ENCODE measurements at places on chromosomes 7 and 10.

DNA sequence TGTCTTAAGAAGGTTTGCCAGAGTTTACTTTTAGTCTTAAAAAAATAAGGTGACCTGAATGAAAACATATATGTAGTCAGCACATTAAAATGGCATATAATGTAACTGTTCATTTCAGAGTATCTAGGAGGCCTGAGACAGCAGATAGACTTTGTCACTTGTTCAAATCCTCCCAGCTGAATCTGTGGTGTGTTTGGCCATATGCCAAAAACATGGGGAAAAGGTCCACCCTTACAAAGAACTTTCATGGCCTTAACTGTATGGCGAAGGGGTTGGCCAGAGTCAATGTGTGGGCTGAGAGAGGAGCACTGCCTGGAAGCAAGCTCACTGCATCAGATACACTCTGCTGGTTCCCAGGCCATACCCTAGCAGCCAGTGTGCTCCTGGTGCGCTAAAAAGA, 113.7 kb downstream of the ALOX5 start:
- no peak for DNase-seq

DNA sequence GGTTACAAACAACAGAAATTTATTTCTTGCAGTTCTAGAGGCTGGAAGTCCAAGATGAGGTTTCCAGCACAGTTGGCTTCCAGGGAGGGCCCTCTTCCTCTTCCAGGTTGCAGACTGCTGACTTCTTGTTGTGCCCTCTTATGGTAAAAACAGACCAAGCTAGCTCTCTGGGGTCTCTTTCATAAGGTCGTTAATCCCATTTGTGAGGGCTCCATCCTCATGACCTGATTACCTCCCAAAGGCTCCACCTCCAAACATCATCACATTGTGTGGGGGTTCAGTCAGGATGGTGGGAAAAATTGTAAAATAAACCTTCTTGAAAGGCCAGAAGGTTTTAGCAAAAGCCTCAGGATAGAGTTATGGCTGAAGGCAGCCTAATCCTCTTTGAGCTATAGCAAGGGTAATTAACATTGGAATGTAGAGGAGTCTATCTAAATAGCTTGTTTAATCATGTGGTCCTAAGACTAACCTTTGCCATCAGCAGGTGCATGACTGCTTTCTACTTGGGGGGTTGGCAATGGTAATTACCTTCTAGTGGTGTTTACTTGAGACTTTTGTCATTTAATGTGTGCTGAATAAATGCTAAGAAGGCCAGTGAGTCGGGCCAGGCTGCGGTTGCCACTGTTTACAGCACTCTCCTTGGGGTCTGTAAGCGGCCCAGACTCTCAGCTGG, 80.8 kb downstream of the PPP1R17 start:
- no peak for DNase-seq

- no peak for DNase-seq
Observed at GRCh38 chr7:101882595-101883564, 65.5 kb downstream of the CUX1 start.

DNA sequence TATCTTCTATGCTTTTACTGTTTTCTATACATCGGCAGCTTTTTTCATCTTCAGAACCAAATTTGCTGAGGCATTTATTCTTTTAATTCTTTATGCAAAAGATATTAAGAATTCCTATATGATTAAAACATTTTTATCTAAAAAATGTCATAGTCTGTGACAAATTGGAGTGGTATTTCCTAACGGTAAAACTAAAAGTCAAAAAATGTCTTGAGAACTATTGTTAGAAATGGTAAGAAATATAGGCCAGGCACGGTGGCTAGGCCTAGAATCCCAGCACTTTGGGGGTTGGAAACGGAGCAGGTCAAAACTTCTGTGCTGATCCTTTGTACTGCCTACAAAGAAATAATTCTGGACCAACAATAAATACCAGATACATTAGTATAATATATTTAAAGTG, 57.7 kb upstream of the PRR15 start:
- no peak for DNase-seq

- DNase-seq: no peak
Observed at GRCh38 chr10:43401627-43402026, 7.4 kb downstream of the HNRNPF start.

DNA sequence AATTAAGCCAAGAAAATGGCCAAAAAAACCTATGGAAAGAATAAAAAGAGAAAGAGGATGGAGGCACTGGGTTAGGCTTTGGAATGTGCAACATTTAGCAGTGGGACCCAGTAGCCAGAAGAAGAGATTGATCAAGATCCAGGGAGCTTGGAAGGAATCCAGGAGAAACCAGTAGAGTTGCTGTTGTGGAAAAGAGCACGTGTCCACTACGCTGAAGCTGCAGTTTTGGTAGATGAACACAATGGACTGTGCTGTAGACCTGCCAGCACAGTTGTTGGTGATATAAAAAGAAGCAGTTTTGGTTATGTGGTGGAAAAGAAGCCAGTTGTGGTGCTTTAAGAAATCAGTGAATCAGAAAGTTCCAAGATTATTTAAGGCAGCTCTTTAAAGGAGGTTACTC, 802.2 kb upstream of the POM121L12 start:
- DNase-seq: no peak

DNA sequence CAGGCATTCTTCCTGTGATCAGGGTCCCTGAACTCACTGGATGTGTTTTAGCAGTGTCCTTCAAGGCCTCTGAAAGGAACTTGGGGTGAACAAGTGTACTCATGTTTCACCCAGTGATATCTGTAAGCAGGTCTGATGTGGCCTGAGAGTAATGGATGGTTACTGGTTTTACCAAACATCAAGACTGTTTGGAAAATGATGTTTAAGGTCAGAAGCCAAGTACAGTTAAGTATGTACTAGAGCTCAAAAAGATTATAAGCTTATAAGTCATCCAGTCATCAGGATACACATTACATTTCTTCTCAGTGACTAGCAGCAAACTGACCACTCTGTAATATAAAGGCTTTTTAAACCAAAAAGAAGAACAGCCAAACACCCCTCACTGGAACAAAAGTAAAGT, 79.8 kb upstream of the PTN start:
- DNase-seq: no peak

DNA sequence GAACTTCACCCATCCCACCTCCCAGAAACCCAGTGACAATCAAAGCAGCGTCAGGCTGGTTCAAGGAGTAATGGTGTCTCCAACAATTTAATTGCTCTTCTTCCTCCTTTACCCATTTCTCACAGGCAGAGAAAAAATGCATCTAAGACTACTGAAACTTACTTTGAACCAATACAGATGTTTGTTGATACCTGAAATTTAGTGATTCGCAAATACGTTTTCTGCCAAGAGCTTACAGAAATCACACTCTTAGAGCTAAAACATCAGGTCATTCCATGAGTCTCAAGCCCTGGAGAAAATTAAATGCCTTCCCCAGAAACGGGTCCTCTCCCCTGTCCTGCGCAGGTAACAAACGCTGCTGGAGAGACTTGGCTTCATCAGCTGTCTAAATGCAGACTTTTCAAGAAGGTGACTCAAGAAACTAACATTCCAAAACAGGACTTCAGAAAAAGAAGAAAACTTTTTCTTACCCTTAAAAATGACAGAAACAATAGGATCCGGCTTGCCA, 443 bp downstream of the MYOF start:
- DNase-seq: no peak

GRCh38 chr7:41416208-41416595, 286.7 kb downstream of the INHBA start:
- no peak for DNase-seq

DNA sequence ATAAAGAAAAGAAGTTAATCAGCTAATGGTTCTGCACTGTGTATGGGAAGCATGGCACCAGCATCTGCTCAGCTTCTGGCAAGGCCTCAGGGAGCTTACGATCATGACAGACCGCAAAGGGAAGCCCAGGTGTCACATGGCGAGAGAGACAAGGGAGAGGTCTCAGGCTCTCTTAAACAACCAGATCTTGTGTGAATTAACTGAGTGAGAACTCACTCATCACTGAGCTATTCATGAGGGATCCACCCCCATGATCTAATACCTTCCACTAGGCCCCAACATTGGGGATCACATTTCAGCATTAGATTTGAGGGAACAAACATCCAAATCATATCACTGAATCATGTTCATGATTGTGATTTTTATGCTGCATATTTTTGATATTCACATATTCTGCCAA, 5.8 kb downstream of the USP54 start:
- DNase-seq: no peak

DNA sequence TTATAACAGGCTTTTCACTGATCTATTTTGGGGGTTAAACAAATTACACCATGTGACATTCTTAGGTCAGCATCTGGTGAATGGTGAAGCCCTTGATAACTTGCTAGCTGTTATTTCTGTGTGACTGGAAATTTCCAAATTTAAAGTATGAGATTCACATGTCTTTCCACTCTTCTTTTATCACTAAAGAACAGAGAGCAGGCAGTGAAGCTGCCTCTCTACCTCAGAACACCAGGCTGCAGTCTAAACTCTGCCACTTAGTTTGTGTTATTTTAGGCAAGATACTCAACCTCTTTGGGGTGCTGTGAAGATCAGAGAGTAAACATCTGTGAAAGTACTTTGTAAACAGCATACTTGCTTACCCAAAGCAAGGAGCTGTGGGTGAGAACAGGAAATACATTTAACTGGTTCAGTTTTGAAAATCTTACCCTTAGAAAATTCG, 15.5 kb upstream of the SP4 start:
- DNase-seq: no peak

GRCh38 chr10:81889181-81889769, 14.3 kb downstream of the NRG3 start:
- no peak for DNase-seq

GRCh38 chr10:31808258-31809218, 120.1 kb downstream of the ARHGAP12 start:
- no peak for DNase-seq

- no peak for DNase-seq
Observed at GRCh38 chr10:79270466-79271246, 76.6 kb upstream of the PPIF start.

GRCh38 chr7:118005026-118005425, 131.8 kb upstream of the CTTNBP2 start:
- no peak for DNase-seq

- DNase-seq: no peak
Observed at GRCh38 chr7:124072603-124073309, 39.9 kb upstream of the TMEM229A start.

- DNase-seq: no peak
Observed at GRCh38 chr7:155002411-155003091, 373 bp downstream of the PAXIP1 start.

GRCh38 chr7:52775876-52776275, 259.6 kb upstream of the POM121L12 start:
- DNase-seq: no peak

GRCh38 chr10:96840841-96841518, 8.9 kb downstream of the LCOR start:
- no peak for DNase-seq

- DNase-seq: no peak
Observed at GRCh38 chr10:71744897-71745663, 25.5 kb upstream of the C10orf105 start.

GRCh38 chr10:90598513-90598912, 259.3 kb downstream of the HTR7 start:
- DNase-seq: no peak

DNA sequence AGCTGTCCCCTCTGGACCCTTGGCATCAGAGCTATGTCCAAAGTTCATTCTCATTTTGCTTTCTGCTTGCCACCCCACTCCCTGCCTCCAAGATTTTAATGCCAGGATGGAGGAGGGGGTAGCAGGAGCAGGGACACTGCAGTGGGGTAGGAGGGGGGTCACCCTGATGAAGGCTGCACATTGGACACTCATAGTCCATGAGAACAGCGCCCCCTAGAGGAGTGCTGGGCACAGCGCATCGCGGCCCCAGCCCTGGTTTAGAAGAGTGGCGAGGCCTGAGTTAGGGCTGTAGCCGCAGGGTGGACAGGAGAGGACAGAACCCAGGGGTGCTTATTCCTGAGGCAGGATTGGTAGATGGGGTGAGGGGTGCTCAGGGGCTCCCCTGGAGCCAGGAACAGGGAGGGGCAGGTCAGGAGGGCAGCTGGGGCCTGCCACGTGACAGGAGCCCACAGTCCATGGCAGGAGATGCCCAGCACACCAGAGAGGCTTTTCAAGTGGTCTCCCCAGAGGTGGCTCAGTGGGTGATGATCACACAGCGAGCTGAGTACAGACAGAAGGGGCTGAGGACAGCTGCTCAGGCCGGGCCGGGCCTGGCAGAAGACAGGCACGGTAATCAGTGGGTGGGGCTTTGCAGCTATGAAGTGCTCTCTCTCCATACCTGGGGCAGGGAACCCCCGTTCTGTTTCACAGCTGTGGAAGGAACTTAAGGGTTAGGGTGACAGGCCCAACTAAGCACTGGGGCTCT, 71.4 kb downstream of the NEURL1 start:
- no peak for DNase-seq

GRCh38 chr7:405489-406211, 114.0 kb downstream of the PDGFA start:
- DNase-seq: no peak

- DNase-seq: peak; percentile 14
Observed at GRCh38 chr10:98414932-98415730, at the start of gene PYROXD2. PYROXD2 (minus strand) TSS chr10:98415182; CDS start chr10:98415135, 47 bp downstream.

GRCh38 chr7:156827587-156828203, 65.3 kb downstream of the LMBR1 start:
- DNase-seq: no peak

DNA sequence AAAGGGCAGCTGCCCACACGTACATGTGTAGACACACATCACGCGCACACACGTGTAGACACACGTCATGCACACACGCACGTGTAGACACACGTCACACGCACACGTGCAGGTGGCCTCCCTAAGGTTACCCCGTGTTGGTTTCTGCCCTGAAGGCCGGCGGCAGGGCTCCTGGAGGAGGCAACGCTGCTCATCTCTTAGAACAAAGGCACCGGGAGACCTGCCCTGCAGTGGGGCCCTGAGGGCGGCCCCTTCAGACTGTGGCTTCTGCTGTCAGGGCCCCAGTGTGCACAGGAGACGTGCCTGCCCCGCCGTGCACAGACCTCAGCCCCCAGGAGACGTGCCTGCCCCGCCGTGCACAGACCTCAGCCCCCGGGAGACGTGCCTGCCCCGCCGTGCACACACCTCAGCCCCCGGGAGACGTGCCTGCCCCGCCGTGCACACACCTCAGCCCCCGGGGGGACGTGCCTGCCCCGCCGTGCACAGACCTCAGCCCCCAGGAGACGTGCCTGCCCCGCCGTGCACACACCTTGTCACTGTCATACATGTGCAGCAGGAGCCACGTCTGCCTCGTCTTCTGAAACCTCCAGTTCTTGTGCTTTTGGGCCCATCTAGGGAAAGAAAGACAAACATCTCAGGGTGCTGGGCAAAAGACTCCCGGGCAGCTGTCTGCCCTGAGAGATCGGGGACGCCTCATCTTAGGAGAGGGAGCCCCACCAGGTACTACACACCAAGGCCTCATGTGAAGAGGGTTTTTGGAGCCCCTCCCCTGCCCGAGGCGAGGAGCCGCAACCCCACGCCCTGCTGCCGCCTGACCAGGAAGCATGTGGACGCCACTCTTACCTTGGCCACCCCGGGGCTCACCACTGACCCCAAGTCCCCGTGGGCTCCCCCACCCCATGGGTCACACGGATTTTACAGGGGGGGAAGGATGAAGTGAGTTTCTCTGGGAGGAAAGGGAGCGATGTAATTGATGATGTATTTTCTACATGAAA, 17.3 kb downstream of the CYP2W1 start:
- DNase-seq: no peak

Data from cerebellar nuclear complex (tissue), 1 donor.